ENCODE measurements at places on chromosomes 2 and 18. TPM values are rescaled to one million over a fixed set of nuclear protein-coding genes. Genes with fewer than 3 reads are reported as not detected.

SCN2A gene
- 0.05 TPM for total RNA-seq

MOGAT1 gene
- 0.65 TPM for total RNA-seq

GPR39 gene
- not detected for total RNA-seq

TEKT4 gene
- not detected for total RNA-seq

RFX8 gene
- not detected for total RNA-seq

FBXO41 gene
- total RNA-seq, result 0.51 TPM

ERFE gene
- not detected for total RNA-seq

ABHD1 gene
- total RNA-seq, result 4.0 TPM

EEF1B2 gene
- total RNA-seq, result 257 TPM

KCNF1 gene
- total RNA-seq, result not detected

NYAP2 gene
- not detected for total RNA-seq

C2orf78 gene
- not detected for total RNA-seq

STEAP3 gene
- total RNA-seq, result 10.8 TPM

NT5DC4 gene
- total RNA-seq, result not detected

KCNJ3 gene
- 2.0 TPM for total RNA-seq

GPAT2 gene
- total RNA-seq, result 6.4 TPM

LINC00305 gene
- not detected for total RNA-seq

LRATD1 gene
- 3.0 TPM for total RNA-seq

PTPN4 gene
- total RNA-seq, result 37.6 TPM

OTOS gene
- total RNA-seq, result not detected

SLC9A4 gene
- not detected for total RNA-seq

C1QL2 gene
- total RNA-seq, result not detected

CDH2 gene
- total RNA-seq, result 308 TPM
